ENCODE measurements at places on chromosomes 1 and 21.
A peak's percentile ranks its signal among the peaks of the same experiment; 100 is the strongest.

DNA sequence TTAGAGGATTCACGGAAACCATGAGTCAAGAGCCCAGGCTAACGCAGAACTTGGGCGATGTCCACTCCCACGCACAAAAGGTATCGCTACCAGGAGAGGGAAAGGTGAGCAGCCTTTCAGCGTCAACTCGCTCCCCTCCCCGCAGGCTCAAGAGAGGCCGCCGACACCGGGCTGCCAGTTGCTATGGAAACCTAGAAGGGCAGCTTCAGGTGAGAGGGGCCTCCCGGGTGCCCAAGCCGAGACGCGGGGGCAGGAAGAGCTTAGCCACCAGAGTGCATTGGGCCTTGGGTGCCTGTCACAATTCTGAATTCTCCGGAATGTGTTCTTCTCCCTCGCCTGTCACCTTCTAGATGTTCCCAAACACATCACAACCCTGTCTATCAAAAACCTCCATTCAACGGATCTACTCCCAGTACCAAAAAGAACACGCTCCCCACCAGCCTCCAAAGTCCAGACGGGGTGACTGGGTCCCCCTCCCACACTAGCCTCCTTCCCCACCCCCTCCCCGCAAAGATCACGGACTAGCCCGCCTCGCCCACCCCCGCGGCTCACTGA, 694 bp downstream of the MEAF6 start:
- DNase-seq, result peak; percentile 25

DNA sequence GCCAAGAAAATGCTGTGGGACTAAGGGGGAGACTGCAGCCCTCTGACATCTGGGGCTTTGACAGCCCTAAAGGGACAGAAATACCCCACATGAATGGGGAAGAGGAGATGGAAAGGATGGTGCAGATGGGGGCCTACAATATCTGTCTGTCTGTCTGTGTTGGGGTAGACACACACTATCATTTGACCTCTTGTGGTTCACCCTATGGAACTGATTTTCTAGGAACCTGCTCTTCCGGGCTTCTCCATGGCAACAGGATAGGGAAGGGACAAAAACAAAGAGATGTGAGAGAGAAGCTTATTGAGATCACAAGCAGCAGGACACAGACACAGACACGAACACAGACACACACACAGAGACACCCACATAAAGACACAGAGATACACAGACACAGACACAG, 17.1 kb downstream of the KIF21B start:
- no peak for DNase-seq

DNA sequence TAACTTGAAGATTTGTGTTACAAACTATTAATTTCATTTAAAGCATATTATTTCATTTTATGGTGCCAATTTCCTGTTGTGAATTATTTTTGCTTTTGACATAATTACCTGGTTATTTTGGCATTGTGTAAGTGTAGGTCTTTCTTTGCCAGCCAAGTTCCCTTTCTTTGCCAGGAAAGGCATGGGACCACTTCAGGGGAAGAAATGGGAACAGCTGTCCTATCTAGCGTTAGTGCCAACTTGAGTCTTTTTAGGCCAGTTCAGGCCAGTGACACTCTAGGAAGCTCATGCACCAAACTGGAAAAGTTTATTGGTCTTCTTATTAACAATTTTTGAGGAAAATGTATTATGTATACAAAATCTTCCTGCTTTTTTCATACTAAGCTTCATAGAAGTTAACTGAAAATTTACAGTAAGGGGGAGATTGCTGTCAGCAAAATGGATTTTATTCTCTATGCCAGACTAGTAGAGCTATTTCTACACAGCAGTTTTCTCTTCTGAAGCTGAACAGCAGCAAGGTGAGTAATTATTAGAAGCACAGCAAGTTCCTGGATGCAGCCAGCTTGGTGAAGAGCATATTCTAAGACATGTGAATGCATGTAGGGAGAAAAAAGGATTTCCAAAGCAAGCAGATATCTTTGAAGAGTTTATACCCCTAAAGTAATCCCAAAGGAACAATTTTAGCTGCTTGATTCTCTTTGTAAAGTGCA, 914.6 kb upstream of the ADGRL4 start:
- no peak for DNase-seq

- no peak for DNase-seq
These were observed 8.8 kb upstream of the RNPC3 start for GRCh38 chr1:103516693-103517092.

DNA sequence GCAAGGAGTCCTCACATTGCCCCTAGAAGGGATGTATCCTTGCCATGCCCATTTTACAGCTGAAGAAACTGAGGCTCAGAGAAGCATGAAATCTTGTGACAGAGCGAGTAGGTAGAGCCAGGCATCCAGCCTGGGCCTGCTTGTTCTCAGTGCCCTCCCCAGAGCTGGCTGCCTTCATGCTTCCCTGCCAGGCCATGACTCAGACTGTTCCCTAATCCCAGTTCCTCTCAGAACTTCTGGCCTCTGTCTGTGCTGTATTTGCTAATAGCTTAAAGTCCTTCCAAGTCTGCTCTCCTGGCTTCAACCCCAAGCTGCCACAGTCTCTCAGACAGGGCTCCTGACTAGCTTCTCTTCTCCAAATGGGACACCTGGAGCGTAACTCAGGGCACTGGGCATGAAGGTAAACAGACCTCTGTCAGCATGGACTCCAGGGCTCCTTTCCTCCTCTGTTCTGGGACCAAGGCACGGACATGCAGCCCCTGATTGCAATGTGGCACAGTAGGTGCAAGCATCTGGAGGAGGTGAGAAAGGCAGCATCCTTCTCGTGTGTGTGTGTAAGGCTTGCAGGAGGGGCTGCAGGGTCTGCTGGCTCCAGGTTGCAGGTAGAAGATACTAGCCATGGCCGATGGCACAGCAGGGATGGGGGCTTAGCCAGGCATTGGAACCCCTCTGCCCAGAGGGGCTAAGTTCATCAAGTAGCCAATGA, 122.7 kb downstream of the HMGB4 start:
- DNase-seq, result no peak

DNA sequence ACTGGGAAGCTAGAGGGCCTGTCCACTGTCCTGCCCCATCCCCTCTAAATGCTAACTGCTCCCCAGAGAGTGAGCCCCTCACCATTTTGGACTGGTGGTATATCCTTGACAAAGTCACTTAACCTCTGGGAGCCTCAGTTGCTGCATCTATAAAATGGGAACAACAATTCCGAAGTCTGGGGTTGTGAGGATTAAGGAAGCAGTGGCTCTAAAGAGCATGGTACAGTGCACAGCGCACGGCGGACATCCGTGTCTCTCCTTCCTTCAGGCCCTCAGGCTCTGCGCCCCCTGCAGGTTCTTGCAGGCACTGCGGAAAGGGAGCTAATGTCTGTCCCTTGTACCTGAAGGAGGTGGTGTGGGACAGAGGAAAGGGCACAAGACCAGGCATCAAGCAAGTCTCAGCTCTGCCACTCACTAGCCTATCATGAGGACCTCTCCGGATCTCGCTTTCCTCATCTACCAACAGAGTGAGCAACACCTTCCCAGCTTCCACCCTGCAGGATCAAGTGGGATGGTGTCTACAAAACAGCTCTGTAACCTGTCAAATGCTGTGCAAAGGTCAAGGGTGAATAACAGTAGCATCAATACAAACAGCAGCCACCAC, 20.1 kb downstream of the ECE1 start:
- DNase-seq, result peak; percentile 78

DNA sequence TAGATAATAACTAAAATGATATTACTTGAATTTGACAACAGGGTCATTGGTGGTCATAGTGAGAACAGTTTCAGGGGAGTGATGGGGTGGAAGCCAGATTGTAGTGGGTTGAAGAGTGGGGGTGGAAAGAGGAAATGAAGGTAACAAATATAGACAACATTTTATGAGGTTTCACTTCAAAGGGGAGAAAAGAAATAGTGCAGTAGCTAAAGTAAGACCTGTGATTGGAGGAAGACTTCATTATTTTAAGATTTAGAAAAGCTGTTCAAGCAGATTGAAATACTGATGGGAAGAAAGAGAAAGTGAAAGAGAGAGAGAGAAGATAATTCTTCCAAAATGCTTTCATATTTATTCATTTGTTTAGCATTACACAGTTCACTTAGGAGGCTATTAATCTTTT, 52.0 kb upstream of the KCNA3 start:
- DNase-seq, result no peak

- no peak for DNase-seq
These were observed 96.7 kb upstream of the KLHDC7A start for GRCh38 chr1:18384059-18384458.

DNA sequence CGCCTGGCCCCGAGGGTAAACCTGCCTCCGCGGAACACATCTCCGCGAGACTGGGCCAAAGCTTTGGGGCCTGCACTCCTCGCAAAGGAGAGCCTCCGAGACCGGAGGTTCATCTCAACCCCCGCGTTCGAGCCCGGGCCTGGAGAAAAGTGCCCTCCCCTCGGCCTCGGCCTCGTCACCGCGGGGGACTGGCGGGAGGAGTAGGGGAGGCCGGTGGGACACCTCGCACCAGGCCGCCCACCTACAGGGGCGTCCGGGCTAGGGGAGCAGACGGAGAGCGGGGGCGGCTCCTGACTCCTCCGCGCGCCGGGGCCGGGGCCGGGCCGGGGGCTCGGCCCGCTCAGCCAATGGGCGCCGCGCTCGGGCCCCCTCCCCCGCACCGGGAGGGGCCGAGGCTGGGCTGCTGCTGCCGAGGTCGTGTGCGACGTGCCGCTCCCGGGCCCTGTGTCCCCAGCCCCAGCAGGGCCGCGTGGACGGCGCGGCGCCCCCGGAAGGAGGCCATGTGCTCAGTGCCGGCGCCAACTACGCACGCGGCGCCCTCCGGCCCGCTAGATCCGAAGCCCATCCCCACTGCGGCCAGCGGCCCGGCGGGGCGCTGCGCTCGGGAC, 684 bp downstream of the SLC2A1 start:
- DNase-seq, result peak; percentile 58

DNA sequence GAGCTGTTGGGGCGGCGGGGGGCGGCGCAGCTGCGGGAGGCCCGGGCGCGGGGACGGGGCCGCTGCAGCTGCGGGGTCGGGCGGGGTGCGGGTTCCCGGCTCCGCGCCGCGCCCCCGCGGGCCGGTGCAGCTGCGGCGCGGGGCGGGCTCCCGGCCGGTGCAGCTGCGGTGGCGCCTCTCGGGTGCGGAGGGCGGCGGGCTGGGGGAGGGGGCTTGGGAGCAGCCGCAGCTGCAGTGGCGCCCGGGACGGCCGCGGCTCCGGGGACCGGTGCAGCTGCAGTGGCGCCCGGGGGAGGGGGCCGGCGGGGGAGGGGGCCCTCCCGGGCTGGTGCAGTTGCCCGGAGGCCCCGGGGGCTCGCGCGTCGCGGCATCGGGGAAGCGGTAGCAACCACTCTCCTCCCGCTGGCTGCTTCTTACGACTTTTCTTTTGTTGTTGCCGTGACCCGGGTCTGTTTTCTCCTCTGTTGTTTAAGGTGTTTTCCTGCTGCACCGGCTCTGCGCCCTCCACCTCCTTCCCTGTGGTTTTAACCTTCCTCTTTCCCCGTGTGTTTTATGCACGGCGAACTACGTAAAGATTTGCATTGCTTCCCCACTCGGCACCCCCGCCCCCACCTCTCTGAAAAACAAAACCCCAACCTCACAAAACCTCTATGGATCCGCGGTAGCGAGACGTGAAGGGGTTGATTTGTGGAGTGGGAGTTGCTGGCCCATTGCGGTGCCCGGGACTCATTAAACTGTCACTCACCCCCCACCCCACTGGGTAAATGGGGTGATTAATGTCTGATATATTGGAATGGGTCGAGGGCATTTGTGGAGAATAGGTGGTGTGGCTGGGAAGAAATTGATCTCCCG, 1.7 kb upstream of the ZBTB18 start:
- DNase-seq, result peak; percentile 22

Data from activated naive CD4-positive, alpha-beta T cell (primary cell).